ENCODE measurements at places on chromosomes 13 and 19. TPM values are rescaled to one million over a fixed set of nuclear protein-coding genes. Genes with fewer than 3 reads are reported as not detected.

DNA sequence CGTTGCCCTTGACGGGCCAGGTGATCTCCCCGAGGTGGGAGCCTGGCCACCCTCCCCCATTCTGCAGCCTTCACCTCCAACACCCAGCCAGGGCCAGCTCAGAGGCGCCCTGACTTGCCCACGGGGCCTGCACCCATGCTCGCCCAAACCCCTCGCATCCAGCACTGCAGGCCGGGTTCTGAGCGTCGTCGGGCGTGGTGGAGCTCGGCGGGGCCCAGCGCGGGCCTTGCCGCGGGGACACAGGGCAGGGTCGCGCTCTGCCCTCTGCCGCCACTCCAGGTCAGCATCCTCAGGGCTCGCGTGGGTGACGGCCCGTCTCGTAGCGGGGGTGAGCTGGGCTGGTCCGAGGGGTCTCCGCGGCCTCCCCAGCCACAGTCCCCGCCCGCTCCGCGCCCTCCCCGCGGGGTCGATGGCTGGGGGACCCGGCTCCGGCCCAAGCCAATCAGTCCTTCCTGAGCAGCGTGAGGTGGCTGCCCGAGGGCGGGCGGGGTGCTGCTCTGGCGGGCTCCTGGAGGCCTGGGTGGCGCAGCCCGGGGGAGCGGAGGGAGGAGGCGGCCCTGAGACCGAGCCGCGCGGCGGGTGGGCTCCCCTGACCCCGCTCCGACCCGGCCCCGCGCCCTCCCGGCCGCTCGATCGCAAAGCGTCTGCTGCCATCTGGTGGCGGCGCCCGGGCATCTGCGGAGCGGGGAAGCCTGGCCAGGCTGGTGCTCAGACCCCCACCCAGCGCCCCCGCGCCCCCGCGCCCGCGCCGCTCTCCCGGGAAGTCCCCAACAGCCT is 61.4 kb downstream of the CCNE1 start:
- peak; percentile 43 for DNase-seq

GRCh38 chr13:105319875-105320274 is 1215.6 kb downstream of the EFNB2 start:
- no peak for DNase-seq

DNA sequence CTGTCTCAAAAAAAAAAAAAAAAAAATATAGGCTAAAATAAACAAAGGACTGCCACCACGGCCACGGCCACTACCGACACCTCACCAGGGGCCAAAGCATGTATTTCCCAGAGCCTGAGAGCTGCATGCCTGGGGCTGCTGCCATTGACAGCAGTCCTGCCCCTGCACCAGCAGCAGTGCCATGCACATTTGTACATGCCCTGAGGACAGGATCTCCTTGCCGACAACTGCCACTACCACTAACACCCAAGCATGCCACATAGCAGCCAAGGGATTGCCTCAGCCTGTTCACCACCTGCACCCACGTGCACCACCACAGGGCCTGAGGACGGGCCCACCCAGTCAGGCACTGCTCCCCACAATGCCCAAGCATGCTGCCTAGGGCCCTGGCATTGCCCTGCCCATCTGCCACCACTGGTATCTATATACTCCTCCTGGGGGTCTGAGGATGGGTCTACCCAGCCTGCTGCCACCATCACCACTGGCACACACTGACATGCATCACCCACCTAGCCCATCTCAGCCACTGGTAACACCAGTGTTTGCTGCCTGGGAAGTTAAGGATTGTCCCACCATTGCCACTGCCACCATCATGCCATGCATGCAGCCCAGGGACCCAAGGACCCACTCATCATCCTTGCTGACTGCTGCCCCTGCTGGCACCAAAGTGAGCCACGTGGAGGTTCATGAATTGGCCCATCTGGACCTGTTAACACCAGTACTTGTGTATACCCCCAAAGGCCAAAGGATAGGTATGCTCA is 10.6 kb upstream of the NUP62 start:
- DNase-seq, result no peak

- no peak for DNase-seq
Measured at GRCh38 chr19:11479090-11479897, 1.6 kb downstream of the ELAVL3 start.

DNA sequence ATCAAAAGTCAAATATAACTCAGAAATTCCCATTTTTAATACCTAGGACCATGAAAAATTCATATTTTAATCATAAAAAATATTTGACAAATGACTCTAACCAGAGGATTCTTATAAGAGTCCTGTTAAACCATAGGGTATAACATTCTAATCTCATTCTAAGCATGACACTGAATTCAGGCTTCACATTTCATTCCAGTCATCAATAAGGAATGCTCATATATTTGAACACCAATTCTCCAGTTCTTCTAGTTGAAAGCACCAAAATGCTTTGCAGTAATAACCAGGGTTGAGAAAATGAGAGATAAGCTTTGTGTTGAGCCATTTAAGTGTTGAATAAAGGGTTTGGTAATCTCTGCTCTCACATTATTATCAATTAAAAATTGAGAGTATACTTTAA is 147.5 kb downstream of the VWA8 start:
- DNase-seq, result no peak

DNA sequence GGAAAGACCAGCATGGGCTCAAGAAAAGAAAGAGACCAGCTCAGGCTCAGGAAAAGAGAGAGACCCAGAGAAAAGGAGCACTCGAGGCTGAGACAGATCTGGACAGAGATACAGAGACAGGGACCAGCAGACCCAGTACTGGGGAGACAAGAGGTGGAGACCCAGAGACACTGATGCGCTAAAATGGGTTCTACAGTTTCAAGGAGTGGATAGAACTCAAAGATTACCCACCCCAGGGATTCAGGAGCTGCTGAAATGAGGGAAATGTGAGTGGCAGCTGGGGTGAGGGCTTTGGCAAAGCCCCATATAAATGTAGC is 609 bp upstream of the ZSCAN18 start:
- DNase-seq, result no peak

GRCh38 chr13:109208522-109208921 is 577.9 kb downstream of the IRS2 start:
- no peak for DNase-seq

GRCh38 chr13:30577401-30577852 is 40.3 kb upstream of the USPL1 start:
- DNase-seq, result no peak

DNA sequence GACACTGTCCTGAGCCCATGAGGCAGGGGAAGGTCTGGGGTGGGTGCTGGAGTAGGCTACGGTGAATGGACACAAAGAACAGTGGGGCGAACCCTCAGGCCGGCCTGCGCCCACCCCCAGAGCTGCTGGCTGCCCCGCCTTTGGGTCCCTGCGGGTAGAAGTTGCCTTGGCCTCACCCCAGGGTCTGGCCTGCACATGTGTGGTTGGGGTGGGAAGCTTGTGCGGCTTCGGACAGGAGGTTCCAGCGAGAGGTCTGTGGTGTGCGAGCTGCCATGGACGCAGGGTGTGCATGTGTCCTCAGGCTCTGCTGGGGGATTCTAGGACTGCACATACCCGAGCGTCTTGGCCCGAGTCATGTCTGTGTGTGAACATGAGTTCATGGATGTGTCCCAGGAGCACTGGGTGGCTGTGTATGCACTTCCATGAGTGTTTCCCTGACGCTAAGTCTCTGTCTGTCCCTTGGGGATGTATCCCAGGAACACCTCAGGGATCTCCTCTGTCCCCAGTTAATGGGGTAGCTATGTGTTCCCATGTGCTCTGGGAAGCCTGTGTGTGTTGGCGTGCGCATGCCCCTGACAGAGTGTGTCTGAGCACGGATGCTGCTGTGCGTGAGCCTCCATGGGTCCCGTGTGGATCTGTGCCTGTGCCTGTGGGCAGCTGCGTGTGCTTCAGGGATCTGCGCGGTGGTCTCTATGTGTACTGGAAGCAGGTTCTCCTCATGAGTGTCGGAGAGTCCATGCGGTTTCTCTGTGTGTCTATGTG is 20.8 kb upstream of the POU2F2 start:
- DNase-seq, result no peak

GRCh38 chr19:16619457-16619856 is 8.5 kb downstream of the MED26 start:
- no peak for DNase-seq

GRCh38 chr13:95573221-95573620 is 20.7 kb downstream of the CLDN10 start:
- DNase-seq, result no peak

The ZNF714 gene
- total RNA-seq, result 3.0 TPM

The ZNF415 gene
- total RNA-seq, result 8.5 TPM

The ANGPTL8 gene
- total RNA-seq, result 1.8 TPM

The KASH5 gene
- not detected for total RNA-seq

The JAK3 gene
- total RNA-seq, result 8.0 TPM

The PSG7 gene
- not detected for total RNA-seq

The ZNF99 gene
- total RNA-seq, result 0.47 TPM

The TMIGD2 gene
- total RNA-seq, result 0.79 TPM

The CHERP gene
- 6.4 TPM for total RNA-seq
